Activated naive CD4-positive, alpha-beta T cell (primary cell): ENCODE measurements at places on chromosomes 11 and 22.

- DNase-seq: no peak
Measured at GRCh38 chr11:106262852-106263251, 185.4 kb downstream of the AASDHPPT start.

DNA sequence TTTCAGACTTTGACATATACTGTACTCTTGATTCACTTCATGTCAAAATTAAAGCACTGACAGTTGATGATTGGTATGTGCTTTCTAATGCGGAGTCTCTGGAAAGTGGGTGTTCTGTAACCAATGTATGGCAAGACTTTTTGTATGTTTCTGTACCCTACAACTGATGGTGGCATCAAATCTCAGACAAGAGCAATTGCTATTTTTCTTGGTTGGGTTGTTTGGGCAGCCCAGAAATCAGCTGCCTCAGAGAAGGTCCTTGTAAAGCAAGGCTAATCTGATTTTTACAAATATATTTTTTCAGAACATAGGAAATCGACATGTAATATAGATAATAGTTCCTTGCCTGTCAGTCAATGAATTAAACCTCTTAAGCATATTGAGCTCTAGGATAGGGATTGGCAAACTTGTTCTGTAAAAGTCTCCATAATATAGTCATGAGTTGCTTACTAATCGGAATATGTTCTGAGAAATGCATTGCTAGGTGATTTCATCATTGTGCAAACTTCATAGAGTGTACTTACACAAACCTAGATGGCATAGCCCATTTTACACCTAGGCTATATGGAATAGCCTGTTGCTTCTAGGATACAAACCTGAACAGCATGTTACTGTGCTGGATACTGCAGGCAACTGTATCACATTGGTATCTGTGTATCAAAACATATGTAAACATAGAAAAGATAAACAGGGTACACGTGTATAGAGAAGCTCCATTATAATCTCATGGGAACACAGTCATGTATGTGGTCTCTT lies 10.2 kb upstream of the OOSP4A start:
- no peak for DNase-seq

DNA sequence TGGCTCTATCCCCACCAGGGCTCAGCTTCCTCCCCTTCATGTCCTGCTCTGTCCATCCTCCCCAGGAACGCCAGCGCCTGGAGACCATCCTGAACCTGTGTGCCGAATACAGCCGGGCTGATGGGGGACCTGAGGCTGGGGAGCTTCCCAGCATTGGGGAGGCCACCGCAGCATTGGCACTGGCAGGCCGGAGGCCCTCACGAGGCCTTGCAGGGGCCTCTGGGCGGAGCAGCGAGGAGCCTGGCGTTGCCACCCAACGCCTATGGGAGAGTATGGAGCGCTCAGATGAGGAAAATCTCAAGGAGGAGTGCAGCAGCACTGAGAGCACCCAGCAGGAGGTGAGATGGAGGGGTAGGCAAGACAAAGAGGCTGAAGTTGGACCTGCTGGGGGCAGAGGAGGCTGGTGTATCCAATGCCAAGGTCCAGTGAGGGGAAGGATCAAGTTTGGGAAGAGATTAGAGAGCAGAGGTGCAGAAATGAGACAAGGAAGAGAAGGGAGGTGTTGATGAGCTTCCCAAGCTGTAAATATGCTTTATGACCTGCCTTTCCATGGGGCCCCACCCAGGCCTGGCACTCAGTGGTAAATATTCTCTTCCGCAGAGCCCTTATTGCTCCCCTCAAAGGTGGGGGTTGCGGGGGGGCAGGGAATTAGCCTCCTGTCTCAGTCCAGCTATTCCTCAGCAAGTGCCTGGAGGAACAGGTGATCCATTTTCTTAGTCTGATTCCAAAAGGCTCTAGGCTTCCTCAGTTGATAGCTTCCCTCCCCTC lies 23.9 kb downstream of the PHLDB1 start:
- no peak for DNase-seq

GRCh38 chr11:19079643-19080440 lies 19.3 kb upstream of the MRGPRX2 start:
- no peak for DNase-seq

GRCh38 chr11:18485913-18486528 lies 30.4 kb downstream of the LDHAL6A start:
- no peak for DNase-seq

GRCh38 chr11:131745405-131745804 lies 375.0 kb downstream of the NTM start:
- no peak for DNase-seq

- no peak for DNase-seq
Measured at GRCh38 chr11:59898650-59899049, 20.1 kb downstream of the OOSP3 start.

GRCh38 chr22:30822216-30823014 lies 127.7 kb downstream of the OSBP2 start:
- no peak for DNase-seq

- DNase-seq: no peak
Measured at GRCh38 chr11:24738972-24739371, 242.1 kb downstream of the LUZP2 start.

DNA sequence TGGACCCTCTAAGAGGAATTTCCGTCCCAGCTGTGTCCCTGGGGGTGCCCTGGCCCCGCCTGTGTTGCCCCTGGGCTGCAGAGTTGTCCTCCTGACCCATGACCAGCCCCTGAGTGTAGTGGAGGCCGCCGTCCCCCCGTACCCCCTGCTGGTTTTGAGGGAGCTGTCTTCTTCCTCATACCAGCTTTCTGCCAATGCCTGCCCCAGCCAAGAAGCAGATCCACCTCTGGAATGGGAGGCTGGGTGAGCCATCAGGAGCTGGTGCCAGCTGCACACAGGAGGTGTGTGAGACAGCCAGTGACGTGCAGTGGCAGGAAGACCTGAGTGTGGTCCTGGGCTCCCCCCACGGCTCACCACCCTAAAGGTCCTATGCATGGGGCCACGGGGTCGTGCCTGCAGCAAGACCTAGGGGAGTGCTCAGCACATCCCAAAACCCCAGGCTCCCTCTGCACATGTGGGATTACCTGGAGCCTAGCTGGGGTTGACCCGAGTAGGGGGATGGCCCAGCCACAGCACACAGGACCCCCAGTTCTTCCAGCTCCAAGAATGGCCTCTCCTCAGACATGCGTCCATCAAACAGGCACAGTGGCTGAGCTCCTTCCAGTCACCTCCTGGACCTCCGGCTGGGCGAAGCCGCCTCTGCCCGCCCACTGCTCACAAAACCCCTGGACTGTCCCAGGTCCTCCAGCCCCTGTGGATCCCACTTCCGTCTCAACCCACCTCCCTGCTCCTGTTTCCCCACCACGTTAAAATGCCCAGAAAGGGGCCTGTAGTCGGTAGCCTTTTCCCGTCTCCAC lies 647.6 kb downstream of the BRD1 start:
- DNase-seq: no peak

DNA sequence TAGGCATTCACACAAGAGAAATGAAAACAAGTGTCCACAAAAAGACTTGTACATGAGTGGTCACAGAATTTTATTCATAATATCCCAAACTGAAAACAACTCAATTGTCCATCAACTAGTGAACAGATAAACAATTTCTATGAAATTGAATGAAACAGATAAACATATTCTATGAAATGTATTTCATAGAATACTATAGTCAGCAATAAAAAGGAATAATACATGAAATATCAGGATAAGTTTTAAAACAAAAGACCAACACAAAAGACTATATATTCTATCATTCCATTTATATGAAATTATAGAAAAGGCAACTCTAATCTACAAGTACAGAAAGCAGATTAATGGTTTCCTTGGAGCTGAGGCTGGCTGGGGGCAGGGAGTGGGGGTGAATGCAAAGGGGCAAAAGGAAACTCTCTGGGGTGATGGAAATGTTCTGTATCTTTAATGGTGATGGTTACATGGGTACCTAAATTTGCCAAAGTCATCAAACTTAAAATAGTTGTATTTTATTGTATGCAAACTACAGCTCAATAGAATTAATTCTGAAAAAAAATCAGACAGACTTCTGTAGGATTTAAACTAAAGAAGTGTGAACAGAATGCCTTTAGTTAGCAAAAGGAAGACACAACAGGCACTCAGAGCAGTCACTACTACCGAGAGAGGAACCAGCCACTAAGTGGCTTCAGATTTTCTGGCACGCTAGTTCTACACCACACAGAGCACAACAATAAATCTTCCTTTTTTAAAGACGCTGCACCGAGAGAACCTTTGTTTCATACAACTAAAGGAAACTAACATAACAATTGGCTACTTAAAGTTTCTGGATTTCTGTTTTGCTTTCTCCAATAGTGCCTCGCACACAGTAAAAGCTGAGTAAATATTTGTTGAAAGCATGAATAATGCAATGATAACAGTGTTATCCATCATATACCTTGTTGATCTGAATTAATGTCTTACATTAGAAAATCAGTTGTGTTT lies 15.4 kb downstream of the CCDC34 start:
- no peak for DNase-seq

- no peak for DNase-seq
Measured at GRCh38 chr11:104549019-104549418, 349.2 kb downstream of the CASP12 start.

- peak; percentile 38 for DNase-seq
Measured at GRCh38 chr22:36221799-36222751, 17.3 kb downstream of the APOL2 start.

DNA sequence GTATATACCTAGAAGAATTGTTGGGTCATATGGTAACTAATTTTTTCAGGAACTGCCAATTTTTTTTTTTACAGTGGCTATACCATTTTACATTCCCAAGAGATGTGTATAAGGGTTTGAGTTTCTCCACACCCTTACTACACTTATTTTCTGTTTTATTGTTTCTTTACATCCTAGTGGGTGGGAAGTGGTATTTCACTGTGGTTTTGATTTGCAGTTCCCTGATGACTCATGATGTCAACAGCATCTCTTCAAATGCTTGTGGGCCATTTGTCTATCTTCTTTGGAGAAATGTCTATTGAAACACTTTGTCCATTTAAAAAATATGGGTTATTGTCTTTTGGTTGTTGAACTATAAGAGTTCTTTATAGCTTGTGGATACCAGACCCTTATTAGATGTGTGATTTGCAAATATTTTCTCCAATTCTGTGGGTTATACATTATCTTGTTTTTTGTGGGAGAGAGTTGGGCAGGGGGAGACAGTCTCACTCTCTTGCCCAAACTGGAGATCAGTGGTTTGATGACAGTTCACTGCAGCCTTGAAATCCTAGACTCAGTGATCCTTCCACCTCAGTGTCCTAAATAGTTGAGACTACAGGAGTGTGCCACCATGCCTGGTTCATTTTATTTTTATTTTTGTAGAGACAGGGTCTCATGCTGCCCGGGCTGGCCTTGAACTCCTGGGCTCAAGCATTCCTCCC lies 30.3 kb upstream of the PISD start:
- DNase-seq: no peak

- no peak for DNase-seq
Measured at GRCh38 chr22:35681454-35682052, 33.3 kb downstream of the APOL6 start.

GRCh38 chr11:132263241-132263640 lies 892.8 kb downstream of the NTM start:
- DNase-seq: no peak

- no peak for DNase-seq
Measured at GRCh38 chr11:130426837-130427341, 1.5 kb downstream of the ADAMTS8 start.

GRCh38 chr22:20777420-20778177 lies 3.7 kb downstream of the SERPIND1 start:
- no peak for DNase-seq

- no peak for DNase-seq
Measured at GRCh38 chr22:31604746-31605705, 57.0 kb downstream of the PISD start.

DNA sequence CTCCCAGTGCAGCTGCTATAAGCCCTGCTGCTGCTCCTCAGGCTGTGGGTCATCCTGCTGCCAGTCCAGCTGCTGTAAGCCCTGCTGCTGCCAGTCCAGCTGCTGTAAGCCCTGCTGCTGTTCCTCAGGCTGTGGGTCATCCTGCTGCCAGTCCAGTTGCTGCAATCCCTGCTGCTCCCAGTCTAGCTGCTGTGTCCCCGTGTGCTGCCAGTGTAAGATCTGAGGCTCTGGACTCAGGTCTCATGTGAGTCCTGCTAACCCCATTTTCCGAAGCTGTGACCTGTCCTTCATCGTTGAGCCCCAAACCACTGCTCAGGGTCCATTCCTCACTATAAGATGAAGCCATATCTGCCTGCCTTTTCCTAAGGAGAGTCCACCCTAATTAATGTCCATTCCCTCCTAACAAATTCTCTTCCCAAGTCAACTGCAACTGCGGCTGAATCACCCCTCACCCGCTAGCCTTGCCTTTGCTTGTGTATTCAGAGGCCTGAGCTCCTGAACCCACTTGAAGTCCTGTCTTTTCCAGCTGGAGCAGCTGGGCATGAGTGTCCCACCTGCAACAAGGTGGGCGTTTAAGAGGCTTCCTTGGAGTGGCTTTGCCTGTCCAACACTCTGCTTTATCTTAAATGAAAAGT lies 626 bp downstream of the KRTAP5-7 start:
- DNase-seq: no peak

GRCh38 chr11:105673089-105673488 lies 63.2 kb downstream of the GRIA4 start:
- no peak for DNase-seq

- DNase-seq: no peak
Measured at GRCh38 chr11:8291421-8292350, 28.0 kb upstream of the LMO1 start.

- no peak for DNase-seq
Measured at GRCh38 chr11:17073370-17074027, 4.0 kb downstream of the RPS13 start.

GRCh38 chr11:48099916-48100446 lies 116.6 kb upstream of the OR4B1 start:
- DNase-seq: no peak

GRCh38 chr11:44049832-44050231 lies 2.1 kb downstream of the ACCSL start:
- DNase-seq: no peak

DNA sequence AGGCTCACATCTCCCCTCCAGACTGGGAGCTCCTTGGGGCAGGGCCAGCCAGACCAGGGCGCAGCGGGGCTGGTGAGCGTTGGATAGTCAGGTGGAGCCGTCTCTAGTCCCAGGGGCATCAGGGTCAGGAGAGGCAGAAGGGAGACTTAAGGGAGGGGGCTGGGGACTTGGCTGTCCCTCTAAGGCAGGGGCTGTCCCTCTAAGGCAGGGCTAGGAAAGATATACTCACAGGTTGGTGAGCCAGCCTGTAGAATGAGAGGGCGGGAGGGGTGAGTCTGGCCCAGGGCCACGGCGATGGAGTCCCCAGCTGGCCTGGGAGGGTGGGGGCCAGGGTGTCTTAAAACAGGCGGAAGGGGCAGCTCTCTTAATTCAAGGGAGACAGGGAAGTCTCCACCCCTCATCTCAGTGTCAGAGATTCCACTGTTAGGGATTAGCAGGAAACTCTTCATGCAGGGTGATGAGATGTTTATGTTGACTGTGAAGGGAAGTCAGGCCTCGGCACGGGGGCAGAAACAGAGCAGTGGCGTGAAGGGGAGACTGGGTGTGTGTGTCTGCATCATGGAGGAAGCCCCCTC lies 11.3 kb downstream of the P2RY2 start:
- DNase-seq: no peak

- no peak for DNase-seq
Measured at GRCh38 chr22:35516723-35517122, 23.9 kb upstream of the RASD2 start.
